ENCODE measurements at places on chromosomes 7 and 10.

DNA sequence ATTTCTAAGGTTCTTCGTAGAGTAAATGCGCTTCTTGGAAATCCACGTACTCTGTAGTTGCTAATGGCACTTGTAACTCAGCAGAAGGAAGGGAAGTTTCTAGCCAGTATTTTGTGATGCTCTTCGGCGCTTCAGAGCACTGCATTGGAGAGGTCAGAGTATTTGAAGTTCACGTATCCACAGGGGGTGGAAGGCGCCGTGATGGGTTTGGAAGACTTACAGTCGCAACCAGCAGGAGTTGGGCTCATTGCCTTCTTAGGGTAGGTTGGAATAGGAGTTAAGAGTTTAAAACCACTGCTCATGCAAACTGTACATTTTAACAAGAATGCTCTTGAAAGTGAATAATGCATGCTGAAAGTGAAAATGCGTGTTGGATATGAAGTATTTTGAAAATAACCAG lies 49.1 kb downstream of the SHH start:
- DNase-seq, result no peak

- no peak for DNase-seq
These were observed 80.7 kb upstream of the CXCL12 start for GRCh38 chr10:44465401-44466115.

DNA sequence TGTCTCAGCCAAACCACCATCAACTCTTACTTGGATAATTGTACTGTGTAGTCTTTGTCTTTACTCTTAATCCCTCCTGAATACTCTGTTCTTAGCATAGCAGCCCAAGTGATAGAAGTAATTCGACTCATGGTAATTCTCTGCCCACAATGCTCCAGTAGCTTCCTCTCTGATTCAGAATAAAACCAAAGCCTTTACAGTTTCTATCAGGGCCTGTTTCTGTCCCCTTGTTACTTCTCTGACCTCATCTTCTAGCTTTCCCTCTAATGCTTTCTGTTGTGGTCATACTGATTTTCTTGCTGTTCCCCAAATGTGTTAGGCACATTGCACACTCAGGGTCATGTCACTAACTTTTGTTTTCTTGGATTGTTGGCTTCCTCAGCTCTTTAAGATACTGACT lies 8.0 kb downstream of the ZNF518A start:
- no peak for DNase-seq

- DNase-seq, result no peak
These were observed 7.0 kb upstream of the PPP1R35 start for GRCh38 chr7:100443096-100443840.

DNA sequence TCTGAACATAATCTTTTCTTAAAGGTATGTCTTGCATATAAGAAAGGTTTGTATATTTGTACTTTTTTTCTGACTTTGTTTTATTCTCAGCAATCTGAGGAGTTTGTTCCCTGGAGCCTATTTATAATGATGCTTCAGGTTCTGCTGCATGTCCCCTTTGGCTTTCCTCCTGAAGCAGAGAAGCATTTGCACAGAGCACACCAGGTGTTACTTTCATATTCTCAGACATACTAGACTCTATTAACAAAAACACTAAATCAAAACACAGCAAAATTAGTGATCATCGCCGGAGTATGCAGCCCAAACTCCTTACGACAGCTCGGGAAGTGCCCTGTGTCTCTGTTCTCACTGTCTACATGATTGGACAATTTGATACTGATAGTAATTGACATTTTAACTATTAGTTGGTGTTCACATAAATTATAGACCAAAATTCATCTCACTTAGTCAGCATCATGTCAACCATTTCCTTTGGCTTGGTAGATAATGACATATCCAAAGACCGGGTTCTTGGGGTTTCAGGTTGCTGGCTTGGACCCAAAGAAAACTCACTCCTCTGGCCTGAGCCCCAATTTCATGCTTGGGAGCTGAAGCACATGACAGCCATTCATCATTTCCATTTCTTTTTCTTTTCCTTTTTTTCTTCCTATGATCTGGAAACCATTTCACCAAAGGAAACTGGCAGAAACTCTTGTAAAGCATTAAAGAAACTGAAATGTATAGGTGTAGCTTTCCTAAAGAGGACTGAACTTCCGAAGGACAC lies 400.1 kb upstream of the NRP1 start:
- peak; percentile 34 for DNase-seq

DNA sequence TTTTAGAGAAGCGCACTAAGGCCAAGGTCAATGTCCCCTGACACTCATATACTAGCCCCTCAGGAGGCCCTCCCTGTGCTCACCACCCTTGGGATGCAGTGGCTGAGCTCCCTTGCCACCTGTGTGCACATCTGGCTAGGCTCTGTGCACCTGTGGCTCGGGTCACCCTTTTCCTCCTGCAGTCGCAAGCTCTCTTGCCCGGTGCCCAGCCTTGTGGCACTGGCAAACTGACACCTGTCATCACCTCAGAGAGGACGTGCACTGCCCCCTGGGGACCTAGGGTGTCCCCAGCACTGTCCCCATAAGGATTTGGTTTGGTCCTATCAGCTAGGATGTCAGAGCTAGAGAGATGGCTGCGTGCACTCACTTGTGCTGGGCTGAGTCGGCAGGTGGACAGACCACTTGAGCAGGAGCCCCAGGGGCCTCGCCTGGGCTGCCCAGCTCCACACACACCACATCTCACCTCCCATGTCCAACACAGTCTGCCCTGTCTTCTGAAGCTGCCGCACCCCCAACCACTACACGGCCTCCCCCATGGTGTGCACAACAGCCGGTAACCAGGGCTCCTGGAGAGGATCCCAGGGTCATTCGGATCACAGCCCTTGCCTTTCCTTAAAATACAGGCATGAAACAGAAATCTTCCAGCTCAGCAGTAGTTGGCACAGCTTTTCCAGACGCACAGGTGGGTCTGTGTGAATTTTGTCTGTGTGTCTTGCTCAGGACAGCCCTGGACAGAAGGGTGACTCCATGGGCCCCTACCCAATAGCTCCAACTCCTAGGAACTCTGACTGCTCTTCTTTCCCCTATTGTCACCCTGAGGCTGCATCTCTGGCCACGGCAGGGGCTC lies 111.0 kb downstream of the GRID1 start:
- no peak for DNase-seq

- no peak for DNase-seq
These were observed 153.0 kb upstream of the GPR26 start for GRCh38 chr10:123512901-123513775.

DNA sequence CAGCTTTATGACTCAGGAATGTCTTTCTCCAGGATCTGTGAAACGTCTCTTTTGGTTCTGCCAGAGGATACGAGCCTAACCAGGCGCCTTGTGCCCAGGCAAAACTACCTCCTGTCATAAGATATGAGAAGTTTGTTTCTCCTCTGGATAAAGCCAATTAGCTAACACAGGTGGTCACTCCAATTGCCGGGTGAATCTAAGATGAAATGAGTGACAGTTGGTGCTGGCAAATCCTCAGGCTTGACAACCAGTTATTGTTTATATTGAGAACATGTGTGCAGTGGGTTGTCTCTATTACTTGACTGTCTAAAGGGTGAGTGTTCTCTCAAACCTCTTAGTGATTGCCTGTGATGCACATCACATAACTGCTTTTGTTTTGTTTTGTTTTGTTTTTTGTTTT lies 449.1 kb downstream of the XPNPEP1 start:
- no peak for DNase-seq

- DNase-seq, result no peak
These were observed 3.7 kb upstream of the ZNF800 start for GRCh38 chr7:127396184-127396583.

DNA sequence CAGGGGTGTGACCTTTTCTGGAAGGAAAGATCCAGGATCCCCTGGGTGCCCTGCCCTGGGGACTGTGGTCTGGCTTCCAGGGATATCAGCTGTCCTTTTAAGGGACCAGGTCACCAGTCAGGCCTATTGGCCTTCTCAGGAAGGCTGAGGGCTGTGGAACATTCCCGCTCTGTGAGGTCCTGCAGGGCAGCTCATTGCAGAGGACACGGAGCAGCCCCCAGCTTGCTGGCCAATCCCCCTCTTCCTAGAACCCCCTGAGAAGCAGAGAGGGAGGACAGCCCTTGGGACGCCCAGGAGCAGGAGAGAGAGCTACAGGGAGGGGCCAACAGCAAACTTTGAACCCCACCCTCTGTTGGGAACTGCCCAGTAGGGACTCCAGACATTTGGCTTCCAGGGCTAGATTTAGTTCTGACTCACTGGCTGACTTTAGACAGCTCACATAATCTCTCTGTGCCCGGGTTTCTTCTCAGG lies 67.9 kb upstream of the COL13A1 start:
- DNase-seq, result peak; percentile 28

DNA sequence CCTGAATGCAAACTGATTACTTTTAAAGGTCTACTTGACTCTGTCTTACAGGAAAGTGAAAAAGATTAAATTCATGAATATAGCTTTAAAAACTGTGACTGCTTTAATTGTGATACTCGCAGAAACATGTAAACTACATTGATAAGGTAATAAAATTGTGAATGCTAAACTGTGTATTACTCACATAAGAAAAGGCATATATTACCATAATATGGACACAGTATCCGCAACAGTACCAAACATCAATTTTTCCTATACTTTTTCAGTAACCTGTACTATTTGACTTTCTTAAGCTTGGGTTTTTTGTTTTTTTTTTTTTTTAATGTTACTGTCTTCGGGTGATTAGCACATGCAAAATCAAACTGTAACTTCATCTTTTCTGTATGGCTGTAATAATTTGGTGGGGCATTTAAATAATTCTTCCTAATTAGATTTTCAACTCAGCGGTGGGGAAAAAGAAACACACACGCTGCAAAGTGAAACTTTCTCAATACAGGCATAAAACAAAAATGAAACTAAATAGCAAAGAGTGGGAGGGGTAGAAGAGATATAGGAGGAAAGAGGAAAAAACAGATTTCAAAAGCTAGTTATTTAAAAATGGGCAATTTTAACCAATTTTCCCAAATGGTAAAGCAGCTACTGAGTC lies 23.2 kb downstream of the NT5C3A start:
- peak; percentile 10 for DNase-seq

DNA sequence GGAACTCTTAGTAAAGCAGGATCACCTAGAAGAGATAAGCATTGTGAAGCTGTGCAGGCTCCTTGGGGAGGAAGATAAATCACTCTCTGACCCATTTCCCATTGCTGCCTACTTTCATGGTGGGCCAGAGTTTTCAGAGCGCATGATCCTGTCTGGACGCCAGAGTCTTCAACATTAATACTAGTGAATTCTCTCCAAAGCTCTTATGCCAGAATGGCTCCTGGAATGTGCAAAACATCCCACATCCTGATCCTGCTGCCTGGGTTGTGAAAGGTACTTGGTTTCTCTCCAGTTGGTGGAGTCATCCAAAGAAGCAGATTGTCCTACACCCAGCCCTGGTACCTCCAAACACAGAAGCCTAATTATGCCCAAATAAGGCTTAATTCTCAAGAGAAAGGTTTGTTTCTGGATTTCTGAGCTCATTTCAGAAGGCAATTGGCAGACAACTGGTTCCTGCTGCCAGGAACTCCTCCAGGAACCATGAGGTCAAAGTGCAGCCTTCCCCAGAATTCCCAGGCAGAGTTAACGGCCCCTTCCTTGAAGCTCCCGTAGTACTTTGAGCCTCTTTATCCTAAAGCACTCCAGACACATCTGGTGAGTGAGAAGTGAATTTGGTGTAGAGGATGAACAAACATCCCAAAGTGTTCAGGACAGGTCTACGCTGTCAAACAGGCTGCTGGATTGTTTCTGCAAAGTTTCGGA lies 495.2 kb downstream of the PLXNA4 start:
- DNase-seq, result no peak

DNA sequence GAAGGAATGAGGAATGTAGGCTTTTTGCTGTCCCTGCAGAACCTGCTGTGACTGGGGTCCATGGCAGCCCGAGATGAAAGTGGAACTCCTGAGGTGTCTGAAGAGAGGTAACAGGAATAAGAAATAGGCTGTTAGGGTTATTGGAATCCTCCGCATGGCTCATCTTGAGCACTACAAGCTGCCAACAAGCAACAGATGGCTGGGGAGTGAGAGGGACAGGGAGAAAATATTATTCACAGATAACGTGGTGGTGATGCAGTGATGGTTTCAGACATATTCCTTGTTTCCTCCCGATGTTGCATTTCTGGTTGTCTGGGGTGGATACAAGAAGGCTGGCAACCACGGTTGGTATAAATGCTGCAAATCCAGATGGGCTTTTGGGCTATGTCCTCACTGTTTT lies 46.1 kb downstream of the AP3M1 start:
- DNase-seq, result no peak

DNA sequence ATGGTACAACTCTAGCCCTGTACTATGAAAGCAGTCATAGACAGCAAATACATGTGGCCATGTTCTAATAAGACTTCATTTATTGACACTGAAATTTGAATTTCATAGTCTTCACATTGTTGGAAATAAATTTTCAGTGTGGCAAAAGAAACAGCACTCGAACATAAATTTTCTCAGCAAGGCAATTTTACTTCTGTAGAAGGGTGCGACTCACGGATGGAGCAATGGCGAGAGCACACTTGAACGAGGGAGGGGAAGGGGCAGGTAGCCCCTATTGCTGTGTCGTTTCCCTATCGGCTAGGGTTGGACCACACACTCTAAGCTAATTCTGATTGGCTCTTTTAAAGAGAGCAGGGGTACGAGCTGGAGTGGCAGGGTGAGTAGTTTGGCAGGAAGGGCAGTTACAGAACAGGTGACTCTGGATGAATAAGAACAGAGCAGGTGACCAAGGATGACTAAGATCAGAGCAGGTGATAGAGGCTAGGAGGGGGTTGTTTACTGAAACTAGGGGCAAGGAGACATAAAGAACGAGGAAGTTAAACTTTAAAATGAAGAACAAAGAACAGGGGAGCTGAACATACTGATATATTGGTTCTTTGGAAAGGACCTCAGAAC lies 52.0 kb downstream of the LRRC4 start:
- DNase-seq, result no peak

- no peak for DNase-seq
These were observed 122.7 kb downstream of the KCNMA1 start for GRCh38 chr10:77514870-77515269.

GRCh38 chr7:150621376-150621775 lies 10.8 kb downstream of the GIMAP6 start:
- DNase-seq, result no peak

- no peak for DNase-seq
These were observed 117.9 kb upstream of the STARD3NL start for GRCh38 chr7:38060116-38060515.

GRCh38 chr7:147079921-147080420 lies 963.4 kb downstream of the CNTNAP2 start:
- no peak for DNase-seq
